T-helper 2 cell treated with Interferon-gamma antibody and Interleukin-4, amounts not matched to agents 5 μg/mL and 100 μg/mL, for 36 hours (primary cell): ENCODE measurements at places on chromosomes 7 and 10.

- DNase-seq: no peak
Measured at GRCh38 chr10:102641402-102641801, 2.9 kb upstream of the TRIM8 start.

DNA sequence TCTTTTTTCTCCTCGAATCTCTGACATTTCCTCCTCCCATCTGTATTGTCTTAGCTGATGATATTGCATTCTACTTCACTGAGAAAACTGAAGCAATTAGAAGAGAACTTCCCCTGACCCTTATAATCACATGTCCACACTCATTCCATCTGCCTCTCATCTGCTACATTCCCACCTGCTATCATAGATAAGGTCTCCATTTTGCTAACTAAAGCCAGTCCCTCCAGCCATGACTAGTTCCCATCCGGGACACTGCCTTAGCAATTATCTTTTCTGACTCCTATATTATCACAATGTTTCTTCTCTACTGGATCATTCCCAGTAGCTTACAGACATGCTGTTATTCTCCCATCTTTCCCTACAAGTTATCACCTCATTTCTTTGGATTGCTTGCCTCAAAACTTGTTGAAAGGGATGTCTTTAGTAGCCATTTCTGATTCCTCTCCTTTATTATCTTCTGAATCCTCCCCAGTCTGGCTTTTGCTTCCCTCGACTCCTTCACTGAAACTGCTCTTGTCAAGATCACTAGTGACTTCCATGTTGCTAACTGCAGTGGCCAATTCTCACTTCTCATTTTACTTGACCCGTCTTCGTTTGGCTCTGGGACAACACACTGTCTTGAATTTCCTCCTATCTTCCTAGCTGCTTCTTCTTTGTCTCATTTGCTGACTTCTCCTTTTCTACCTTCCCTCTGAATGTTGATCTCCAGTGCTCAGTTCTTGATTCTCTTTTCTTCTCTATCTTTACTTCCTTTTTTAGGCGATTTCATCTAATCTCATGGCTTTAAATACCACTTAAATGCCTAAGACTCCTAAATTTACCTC lies 35.9 kb downstream of the FZD1 start:
- DNase-seq: no peak

DNA sequence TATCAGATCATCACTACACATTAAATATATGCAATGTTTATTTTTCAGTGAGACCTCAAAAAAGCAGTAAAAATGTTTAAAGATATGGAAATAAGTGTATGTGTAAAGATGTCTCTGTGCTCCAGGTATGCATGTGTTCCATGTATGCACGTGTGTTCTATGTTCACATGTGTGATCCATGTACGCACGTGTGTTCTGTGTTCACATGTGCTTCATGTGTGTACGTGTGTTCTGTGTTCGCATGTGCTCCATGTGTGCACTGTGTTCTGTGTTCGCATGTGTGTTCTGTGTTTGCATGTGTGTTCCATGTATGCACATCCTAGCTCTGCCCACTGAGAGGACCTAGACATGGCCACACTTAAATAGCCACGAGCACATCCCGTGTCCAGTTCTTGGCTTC lies 15.6 kb upstream of the PDIA4 start:
- DNase-seq: no peak

DNA sequence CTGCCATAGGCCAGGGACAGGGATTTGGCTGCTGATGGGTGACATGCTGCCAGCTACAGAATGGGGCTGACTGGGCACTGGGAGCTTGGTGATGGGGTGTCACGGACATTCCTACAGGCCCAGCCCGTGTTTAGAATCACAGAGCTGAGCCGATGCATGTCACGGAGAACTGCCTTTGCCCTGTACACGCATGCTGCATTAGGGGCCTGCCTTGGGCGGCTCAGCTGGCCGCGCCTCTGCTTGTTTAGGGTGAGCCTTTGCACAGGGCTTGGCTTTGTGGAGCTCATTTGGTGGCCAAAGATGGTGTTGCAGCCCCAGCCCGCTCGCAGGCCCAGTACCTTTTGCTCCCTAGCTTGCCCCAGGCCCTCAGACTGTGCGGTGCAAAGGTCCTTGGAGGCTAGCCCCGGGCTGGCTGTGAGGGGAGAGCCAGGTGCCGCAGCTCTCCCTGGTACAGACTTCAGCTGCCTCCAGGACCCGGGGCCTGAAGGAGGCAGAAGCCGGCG lies 108.4 kb upstream of the BTBD16 start:
- DNase-seq: no peak

GRCh38 chr10:127986531-127987466 lies 79.9 kb downstream of the PTPRE start:
- no peak for DNase-seq

GRCh38 chr7:158760936-158761335 lies 56.3 kb upstream of the NCAPG2 start:
- DNase-seq: no peak

- DNase-seq: no peak
Measured at GRCh38 chr7:157077986-157078644, 60.6 kb upstream of the UBE3C start.

GRCh38 chr10:75083972-75084833 lies 27.3 kb upstream of the SAMD8 start:
- no peak for DNase-seq

GRCh38 chr10:12186323-12186722 lies 9.4 kb downstream of the NUDT5 start:
- DNase-seq: no peak

- DNase-seq: no peak
Measured at GRCh38 chr7:126791306-126791705, 461.4 kb downstream of the GRM8 start.

- DNase-seq: no peak
Measured at GRCh38 chr10:89297356-89297755, 4.5 kb upstream of the IFIT2 start.

GRCh38 chr7:51121931-51122425 lies 194.6 kb downstream of the COBL start:
- peak; percentile 13 for DNase-seq

DNA sequence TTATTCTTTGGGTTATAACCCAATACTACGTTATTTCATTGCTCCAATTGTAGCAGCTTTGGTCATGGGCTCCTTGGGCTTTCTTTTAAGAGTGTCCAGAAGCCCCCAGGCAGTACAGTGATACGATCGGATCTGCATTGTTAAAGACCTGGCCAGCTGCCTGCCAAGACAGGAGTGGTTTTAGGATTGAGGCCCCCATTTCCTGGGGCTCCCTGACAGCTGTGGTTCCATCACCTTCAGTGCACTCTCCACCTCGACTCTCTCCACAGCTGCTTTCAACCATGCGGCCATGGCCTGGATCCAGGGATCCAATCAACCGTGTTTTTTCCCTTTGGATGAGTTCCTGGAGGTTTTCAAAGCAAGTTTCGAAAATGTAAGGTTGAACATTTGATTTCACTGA lies 123.4 kb upstream of the BTBD16 start:
- DNase-seq: no peak

DNA sequence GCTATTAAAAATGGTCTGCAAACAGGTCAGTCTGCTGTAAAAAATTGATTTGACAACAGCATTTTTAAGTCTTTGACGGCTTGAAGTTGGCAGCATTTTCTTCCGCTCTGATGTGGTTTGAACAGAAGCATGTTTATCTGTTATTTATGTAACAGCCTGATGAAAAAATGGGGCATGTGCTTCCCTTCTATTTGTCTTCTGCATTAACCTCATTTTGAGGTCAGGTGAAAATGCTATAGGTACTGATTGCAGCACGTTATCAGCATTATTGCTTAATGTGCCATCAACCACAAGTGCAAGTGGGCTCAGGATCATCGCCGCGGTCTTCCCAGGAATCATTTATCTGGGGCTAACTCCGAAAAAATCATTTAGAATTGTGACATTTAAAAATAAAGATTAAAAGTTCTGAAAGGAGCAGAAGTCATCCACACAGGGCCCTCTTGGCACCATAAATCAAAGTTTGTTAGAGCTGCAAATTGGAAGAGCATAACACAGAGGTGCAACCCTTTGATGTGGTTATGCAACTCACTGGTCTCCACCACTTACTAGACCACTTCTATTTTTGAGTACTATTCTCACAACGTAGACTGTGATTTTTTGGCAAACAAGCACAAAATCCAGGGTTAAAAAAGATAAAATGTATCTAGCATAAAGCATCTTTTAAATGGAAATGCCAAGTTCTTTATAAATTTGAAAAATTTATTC lies 307.7 kb downstream of the MDFIC start:
- DNase-seq: no peak

DNA sequence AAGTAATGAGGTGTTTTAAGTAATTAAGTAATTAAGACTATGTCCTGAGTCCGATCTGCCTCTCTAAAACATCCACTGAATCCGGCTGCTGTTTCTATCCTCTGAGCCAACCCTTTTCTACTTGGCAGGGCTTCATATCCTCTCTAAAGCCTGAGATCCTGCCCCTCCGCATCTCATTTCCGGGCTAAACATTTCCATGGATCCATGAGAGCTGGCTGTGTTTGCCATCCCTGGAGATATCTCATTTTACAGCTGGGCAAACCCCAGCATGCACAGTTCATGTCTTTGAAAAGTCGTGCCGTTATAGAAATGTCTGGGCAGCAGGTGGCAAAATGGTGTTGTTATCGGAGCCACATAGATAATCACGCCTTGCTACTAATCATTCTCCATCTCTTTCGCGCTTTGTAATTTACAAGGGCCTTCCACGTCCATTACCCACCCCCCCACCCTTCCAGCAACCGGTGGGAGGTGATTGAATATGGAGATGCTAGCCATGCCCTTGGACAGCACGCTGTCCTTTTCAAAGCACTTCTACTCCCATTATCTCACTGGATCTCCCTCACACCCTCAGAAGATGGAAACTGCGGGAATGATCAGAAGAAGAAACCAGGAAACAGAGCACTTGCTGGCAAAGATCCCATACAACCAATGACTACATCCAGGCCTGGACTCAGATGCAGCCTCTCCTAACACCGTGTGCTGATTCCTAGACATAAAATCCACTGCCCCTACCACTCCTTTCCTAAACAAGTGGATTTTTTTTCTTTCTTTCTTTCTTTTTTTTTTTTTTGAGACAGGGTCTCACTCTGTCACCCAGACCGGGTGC lies 1189.2 kb downstream of the TYW1 start:
- DNase-seq: no peak

DNA sequence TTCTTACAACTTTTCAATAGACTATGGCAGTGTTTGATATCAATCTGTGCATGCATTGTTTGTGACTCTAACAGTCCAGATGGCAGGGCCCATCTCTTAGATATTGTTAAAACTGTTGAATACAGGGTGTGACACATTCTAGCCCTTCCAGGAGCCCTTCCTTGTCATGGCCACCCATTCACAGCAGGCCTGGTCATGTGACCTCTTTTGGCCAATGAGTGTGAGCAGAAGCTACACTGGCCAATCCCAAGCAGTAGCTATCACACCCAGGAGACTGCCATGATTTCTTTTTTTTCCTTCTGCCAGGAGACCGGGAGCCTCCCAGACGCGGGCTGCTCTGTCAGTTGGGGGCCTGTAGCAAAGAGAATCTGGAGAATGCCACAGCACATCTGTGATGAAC lies 655.4 kb upstream of the MKI67 start:
- no peak for DNase-seq

GRCh38 chr10:97719602-97720001 lies 6.1 kb downstream of the MARVELD1 start:
- DNase-seq: no peak

- DNase-seq: no peak
Measured at GRCh38 chr10:105793071-105793470, 1152.0 kb downstream of the SORCS3 start.

GRCh38 chr7:104486931-104487330 lies 158.5 kb downstream of the LHFPL3 start:
- no peak for DNase-seq

- no peak for DNase-seq
Measured at GRCh38 chr10:58976254-58976653, 200.2 kb upstream of the PHYHIPL start.

DNA sequence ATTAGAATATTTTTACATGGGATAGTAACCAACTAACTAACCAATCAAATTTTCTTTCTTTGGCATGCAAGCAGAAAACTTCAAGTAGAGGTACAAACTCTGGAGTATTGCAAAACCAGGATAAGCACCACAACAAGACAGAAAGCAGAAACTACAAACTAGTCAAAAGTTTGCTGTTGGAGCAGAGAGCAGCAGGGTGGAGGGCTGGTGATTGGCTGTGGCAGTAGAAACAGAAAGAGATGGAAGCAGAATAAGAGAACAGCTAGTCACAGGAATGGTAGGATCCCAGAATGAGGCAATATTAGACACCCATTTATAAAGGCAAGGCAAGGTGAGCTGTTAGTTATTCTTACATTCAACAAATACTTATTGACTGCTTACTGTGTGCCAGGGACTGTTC lies 6.8 kb upstream of the MACC1 start:
- no peak for DNase-seq

GRCh38 chr7:86975449-86975848 lies 84.0 kb downstream of the ELAPOR2 start:
- DNase-seq: no peak

DNA sequence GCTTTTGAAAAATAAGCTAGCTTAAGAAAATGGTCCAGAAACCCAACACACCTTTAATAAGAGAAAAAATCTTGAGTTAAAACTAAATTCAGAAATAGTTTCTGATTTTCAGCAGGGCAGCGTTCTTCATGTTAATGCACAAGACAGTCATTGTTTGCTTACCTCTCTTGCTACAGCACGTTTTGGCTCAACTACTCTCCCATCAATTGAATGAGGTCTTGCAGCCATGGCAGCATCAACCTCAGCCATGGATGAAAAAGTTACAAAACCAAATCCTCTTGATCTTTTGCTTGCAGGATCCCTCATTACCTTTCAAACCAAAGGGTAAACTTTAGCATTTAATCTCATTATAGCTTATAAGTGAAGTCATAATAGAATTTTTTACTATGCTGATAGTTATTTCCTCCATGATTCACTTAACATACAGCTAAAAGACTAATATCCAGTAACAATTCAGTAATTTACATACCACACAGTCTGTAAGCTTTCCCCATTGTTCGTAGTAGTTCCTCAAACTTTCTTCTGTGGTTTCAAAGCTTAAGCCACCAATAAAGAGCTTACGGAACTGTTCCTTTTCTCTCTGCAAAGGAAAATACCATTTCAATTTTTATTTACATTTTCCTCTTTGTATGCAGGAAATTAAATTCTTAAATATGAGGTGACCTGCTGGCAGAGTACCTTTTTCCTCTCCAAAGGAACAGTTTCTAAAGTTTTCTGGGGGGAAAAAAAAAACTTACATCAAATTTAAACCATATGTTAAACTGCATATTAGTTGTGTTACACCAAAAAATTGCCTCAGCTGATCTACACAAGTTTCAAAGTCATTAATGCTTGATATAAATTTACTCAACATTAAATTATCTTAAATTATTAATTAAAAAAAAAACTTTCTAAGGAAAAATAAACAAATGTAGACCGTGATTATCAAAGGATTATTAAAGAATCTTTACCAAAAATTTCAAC lies 3.1 kb downstream of the HNRNPA2B1 start:
- no peak for DNase-seq

- no peak for DNase-seq
Measured at GRCh38 chr7:39392151-39392550, 174.1 kb upstream of the YAE1 start.

GRCh38 chr10:97752956-97753355 lies 16.0 kb downstream of the ZFYVE27 start:
- DNase-seq: no peak
